CD8-positive, alpha-beta memory T cell (primary cell): ENCODE measurements at places on chromosomes 5 and 9.
A peak's percentile ranks its signal among the peaks of the same experiment; 100 is the strongest.

DNA sequence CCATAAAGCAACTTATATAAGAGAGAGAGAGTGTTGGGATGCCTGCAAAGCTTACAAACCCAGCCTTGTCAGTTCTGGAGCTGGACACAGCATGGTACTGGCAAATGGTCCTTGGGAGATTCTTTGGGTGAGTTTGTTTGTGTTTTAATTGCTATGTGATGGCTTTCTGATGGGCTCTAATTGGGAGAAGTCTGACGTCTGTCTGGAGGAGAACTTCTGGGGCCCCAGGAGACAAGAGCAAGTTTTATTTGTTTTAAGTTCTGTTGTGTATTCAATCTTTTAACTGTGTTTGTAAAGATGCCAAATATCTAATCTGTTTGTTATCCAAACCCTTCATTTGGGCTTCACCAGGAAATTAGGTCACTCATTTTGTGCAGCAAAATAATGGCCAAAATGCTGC lies 50.3 kb upstream of the AFAP1L1 start:
- no peaks in the 10 kb centered on the region for H3K27me3 ChIP-seq
- H3K27ac ChIP-seq, result no peak overlapping the region
- DNase-seq, result no peak
- no peak overlapping the region for H3K4me3 ChIP-seq
- no peaks in the 10 kb centered on the region for H3K4me1 ChIP-seq

- DNase-seq, result peak; percentile 39
- no peak overlapping the region for H3K4me3 ChIP-seq
- no peaks in the 10 kb centered on the region for H3K27me3 ChIP-seq
- no peak overlapping the region for H3K27ac ChIP-seq
- peaks cover 12% of the 10 kb centered on the region for H3K4me1 ChIP-seq
These were observed 64.3 kb upstream of the GARNL3 start for GRCh38 chr9:127200106-127200862.

DNA sequence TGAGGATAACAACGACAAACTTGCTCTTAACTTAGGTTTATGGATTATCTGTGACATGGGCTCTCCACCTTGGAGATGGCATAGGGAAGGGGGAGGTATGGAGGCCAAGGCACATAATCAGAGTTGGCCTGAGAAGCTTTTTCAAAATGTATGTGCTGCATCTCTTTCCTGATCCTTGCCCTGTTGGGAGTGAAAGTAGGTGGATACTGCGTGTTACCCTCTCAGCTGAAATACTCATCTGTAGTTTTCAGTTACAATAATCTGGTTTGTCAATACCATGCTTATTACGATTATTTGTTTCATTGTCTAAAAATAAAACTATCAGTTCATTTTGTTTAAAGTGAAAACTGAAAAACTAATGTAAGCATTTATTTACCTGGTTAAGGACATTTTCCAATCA lies 86.7 kb downstream of the SLC44A1 start:
- no peaks in the 10 kb centered on the region for H3K36me3 ChIP-seq
- no peak overlapping the region for H3K4me3 ChIP-seq
- H3K27ac ChIP-seq, result no peak overlapping the region
- H3K4me1 ChIP-seq, result no peaks in the 10 kb centered on the region

- H3K27ac ChIP-seq, result no peak overlapping the region
- no peaks in the 10 kb centered on the region for H3K36me3 ChIP-seq
- no peaks in the 10 kb centered on the region for H3K4me1 ChIP-seq
- H3K27me3 ChIP-seq, result no peaks in the 10 kb centered on the region
- DNase-seq, result no peak
- no peak overlapping the region for H3K4me3 ChIP-seq
These were observed 101.4 kb upstream of the POC5 start for GRCh38 chr5:75818661-75819060.

GRCh38 chr9:91017245-91017644 lies 215.6 kb downstream of the SYK start:
- H3K36me3 ChIP-seq, result no peaks in the 10 kb centered on the region
- H3K27me3 ChIP-seq, result no peaks in the 10 kb centered on the region
- H3K27ac ChIP-seq, result no peak overlapping the region

GRCh38 chr5:96649681-96650540 lies 12.3 kb upstream of the CAST start:
- no peak overlapping the region for H3K27ac ChIP-seq
- no peaks in the 10 kb centered on the region for H3K4me1 ChIP-seq
- H3K4me3 ChIP-seq, result no peak overlapping the region
- H3K36me3 ChIP-seq, result no peaks in the 10 kb centered on the region
- no peak for DNase-seq

DNA sequence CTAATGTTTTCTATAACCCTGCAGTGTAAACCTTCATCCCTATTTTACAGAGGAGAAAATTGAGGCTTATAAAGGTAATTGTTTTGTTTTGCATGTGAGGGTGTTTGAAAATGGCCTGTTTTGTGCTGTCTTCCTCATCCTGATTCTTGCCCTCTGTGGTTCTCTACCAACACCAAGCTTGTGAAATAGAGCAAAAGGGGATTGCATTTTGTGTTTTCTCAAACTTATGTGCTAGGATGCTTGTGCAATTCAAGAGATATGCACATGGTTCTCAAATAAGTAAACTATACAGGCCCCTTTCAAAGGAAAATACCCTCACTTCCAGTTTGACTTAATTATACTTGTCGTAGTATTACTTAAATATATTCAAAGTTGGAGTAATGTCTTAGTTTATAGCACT lies 17.2 kb downstream of the PAM start:
- no peak for DNase-seq
- H3K4me3 ChIP-seq, result no peak overlapping the region
- H3K4me1 ChIP-seq, result peaks cover 5% of the 10 kb centered on the region
- no peaks in the 10 kb centered on the region for H3K27me3 ChIP-seq
- H3K27ac ChIP-seq, result no peak overlapping the region
- no peaks in the 10 kb centered on the region for H3K36me3 ChIP-seq

DNA sequence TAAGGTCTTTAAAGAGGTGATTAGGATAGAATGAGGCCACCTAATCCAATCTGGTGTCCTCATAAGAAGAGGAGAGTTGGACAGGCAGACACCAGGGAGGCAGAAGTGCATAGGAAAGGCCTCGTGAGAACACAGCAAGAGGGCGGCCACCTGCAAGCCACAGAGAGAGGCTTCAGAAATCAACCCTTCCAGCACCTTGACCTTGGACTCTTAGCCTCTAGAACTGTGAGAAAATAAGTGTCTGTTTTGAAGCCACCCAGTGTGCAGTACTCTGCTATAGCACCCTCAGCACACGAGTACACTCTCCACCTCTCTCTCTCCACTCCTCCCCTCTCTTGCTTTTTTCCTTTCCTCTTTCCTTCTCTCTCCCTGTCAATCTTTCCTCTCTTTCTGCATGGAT lies 26.8 kb downstream of the NIPAL4 start:
- DNase-seq, result no peak
- no peak overlapping the region for H3K4me3 ChIP-seq
- no peaks in the 10 kb centered on the region for H3K36me3 ChIP-seq
- H3K27ac ChIP-seq, result no peak overlapping the region
- no peaks in the 10 kb centered on the region for H3K27me3 ChIP-seq
- no peaks in the 10 kb centered on the region for H3K4me1 ChIP-seq

- DNase-seq, result no peak
- no peak overlapping the region for H3K4me3 ChIP-seq
- H3K27me3 ChIP-seq, result no peaks in the 10 kb centered on the region
- H3K27ac ChIP-seq, result no peak overlapping the region
- H3K36me3 ChIP-seq, result peaks cover 26% of the 10 kb centered on the region
- no peaks in the 10 kb centered on the region for H3K4me1 ChIP-seq
These were observed 122.5 kb downstream of the OXCT1 start for GRCh38 chr5:41747708-41748107.

- H3K4me1 ChIP-seq, result no peaks in the 10 kb centered on the region
- no peaks in the 10 kb centered on the region for H3K36me3 ChIP-seq
- no peak overlapping the region for H3K4me3 ChIP-seq
- no peaks in the 10 kb centered on the region for H3K27me3 ChIP-seq
- no peak for DNase-seq
These were observed 586.4 kb downstream of the MAT2B start for GRCh38 chr5:164091836-164092235.

DNA sequence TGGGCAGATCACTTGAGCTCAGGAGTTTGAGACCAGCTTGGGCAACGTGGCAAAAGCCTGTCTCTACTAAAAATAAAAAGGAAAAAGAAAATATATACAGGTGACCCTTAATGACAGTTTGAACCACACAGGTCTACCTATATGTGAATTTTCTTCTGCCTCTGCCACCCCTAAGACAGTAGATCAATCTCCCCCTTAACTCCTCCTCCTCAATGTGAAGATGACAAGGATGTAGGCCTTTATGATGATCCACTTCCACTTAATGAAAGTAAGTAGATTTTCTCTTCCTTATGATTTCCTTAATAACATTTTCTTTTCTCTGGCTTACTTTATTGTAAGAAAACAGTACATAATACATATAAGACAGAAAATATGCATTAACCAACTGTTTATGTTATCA lies 3.4 kb downstream of the AKNA start:
- H3K4me1 ChIP-seq, result peaks cover 74% of the 10 kb centered on the region
- peak overlapping the region; percentile 98 for H3K4me3 ChIP-seq
- no peak for DNase-seq
- no peaks in the 10 kb centered on the region for H3K27me3 ChIP-seq
- peak overlapping the region; percentile 96 for H3K27ac ChIP-seq

DNA sequence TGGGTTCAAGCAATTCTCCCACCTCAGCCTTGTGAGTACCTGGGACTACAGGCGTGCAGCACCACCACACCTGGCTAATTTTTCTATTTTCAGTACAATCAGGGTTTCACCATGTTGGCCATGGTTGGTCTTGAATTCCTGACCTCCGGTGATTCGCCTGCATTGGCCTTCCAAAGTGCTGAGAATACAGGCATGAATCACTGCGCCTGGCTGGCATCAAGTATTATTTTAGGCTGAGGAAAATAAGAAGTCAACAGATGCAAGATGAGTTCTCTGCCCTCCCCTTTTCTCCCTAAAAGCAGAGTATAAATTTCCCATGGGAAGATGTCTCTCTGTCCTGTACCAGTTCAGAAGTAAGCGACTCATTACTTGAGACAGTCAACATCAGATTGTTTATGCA lies 71.5 kb downstream of the ELAVL2 start:
- H3K4me3 ChIP-seq, result no peak overlapping the region
- no peak overlapping the region for H3K27ac ChIP-seq
- no peak for DNase-seq
- H3K4me1 ChIP-seq, result no peaks in the 10 kb centered on the region
- no peaks in the 10 kb centered on the region for H3K27me3 ChIP-seq

DNA sequence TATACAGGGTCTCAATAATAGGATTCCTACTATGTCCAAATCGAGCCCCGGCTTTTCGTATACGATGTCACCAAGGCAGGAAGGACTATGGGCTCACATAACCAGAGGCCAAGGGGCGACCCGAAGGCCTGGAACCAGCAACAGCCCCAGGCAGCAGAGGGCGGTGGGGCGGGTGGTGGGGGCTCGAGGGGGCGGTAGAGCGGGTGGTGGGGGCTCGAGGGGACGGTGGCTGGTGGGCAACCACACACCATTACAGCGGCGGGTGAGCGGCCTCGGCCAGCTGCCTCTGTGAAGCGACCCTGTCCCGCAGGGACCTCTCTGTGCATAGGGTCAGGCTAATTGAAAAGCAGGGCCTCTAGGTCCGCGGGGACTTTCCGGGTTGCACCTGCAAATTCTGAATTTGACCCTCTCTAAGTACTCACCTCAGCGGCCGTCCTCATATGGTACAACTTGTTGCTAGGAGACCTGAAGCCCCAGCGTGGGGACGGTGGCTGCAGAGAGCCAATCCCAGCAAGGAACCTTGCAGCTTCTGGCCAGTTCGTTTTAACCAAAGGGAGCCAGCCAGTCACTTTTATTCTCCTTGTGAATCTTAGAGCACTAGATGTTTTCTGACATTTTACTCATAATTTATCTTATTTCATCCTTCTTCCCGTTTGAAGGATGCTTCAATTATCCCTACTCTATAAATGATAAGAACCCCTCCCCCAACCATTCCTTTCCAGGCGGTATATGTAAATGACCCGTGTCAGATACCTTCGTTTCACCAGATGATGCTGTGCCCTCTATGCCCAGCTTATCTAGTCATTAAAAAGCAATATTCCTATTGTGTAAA lies at the start of gene NME5:
TSS of gene NME5 (minus strand) at position 480 of the 832 bp plus-strand sequence. CDS start 648 bp downstream, outside the sequence.
- H3K27ac ChIP-seq, result no peak within 1 kb of the TSS
- H3K36me3 ChIP-seq, result no peaks in the 10 kb centered on the region
- no peak for DNase-seq

DNA sequence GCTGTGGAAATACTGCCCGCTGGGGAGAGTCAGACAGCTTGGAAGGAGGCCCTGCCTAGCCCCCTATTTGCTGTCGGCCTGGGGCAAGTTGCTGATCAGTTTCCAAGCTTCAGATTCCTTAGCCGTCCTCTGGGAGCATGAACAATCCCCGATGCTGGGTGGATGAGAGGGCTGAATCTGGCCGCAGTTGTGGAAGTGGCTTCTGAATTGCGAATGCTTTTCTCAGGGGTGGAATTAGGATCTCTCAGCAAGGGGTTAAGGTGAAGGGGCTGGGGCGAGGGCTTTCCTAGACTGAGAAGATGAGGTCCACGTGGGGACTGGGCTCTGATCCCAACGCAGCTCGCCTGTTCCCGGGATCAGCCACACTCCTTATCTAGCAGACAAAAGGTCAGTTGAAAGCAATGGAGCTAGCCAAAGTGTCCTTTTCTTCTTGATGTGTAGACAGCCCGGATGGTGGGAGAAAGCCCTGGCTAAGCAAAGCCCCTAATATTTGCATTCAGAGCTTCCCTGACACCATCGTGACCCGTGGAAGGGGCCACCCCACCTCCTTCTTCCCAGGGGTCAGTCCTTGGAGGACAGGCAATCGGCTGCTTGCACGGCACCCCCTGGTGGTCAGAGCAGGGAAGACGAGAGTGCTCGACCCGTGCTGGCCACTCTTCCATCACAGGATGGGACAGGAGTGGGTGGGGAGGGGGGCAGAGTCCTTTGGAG lies 54.9 kb downstream of the COL15A1 start:
- no peak overlapping the region for H3K4me3 ChIP-seq
- H3K27me3 ChIP-seq, result no peaks in the 10 kb centered on the region
- no peaks in the 10 kb centered on the region for H3K36me3 ChIP-seq
- H3K27ac ChIP-seq, result no peak overlapping the region
- DNase-seq, result peak; percentile 50

- no peak overlapping the region for H3K4me3 ChIP-seq
- no peak overlapping the region for H3K27ac ChIP-seq
- H3K4me1 ChIP-seq, result no peaks in the 10 kb centered on the region
- no peaks in the 10 kb centered on the region for H3K36me3 ChIP-seq
- no peak for DNase-seq
- H3K27me3 ChIP-seq, result no peaks in the 10 kb centered on the region
These were observed 1093.3 kb upstream of the CDH6 start for GRCh38 chr5:30100148-30100713.

GRCh38 chr9:38057416-38058195 lies 11.4 kb downstream of the SHB start:
- H3K27ac ChIP-seq, result no peak overlapping the region
- H3K4me3 ChIP-seq, result no peak overlapping the region
- H3K4me1 ChIP-seq, result no peaks in the 10 kb centered on the region
- H3K27me3 ChIP-seq, result no peaks in the 10 kb centered on the region
- no peaks in the 10 kb centered on the region for H3K36me3 ChIP-seq
